NCI-H510A treated with DMSO at 0.1 percent for 48 hours (cell line): ENCODE measurements at places on chromosomes 2 and 18.

DNA sequence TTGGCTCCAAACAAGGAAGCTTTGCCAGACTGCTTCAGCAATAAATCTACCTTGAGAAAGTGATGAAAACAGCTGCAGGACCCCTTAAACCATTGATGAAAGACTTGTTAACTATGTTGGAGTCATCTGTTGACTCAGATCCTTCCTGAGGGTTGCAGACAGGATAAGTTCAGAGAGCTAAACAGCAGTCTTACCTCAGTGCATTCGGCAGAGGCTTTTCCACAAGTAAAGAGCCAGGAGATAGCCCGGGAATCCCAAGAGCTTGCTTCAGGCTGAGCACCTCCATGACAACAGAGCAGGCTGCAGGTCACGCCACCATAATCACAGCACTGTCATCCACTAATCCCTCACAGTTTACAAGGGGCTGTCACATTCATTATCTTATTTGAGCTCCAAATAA lies 23.7 kb downstream of the KIAA2012 start:
- no peak for DNase-seq

- DNase-seq: no peak
These were observed 253.0 kb upstream of the FANCL start for GRCh38 chr2:58494071-58494501.

DNA sequence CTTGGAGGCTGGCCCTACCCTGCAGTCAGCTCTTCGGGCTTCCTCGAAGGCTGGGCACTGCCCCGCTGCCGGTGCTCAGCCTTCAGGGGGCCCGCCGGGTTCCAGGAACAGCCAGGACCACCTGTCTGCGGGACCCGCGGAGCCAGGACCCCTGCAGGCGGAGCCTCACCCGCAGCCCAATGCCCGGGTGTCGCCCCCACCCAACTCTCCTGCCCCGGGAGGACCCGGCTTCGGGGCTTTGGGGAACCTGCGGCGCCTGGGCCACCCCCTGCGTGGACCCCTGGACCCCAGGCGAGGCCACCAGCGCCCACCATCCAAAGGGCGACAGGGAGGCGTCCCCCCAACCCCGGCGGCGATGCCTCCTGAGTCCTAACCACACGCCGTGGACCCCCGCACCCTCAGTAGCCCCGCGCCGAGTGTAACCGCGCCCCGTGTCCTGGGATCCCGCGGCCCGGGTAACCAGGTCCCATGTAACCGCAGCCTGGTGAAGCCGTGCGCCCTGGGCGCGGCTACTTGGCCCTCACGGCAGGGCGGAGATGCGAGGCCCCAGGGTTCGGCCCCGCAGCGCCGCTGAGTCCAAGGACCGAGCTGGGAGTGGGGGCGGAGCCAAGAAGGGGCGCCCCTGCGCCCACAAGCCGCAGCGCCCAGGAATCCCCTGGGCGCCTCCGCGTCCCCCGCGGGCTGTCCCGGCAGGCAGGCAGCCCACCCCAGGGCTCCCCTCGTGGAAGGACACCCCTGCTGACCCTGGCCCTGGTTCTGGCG lies 11.0 kb upstream of the UBE2F start:
- DNase-seq: no peak

DNA sequence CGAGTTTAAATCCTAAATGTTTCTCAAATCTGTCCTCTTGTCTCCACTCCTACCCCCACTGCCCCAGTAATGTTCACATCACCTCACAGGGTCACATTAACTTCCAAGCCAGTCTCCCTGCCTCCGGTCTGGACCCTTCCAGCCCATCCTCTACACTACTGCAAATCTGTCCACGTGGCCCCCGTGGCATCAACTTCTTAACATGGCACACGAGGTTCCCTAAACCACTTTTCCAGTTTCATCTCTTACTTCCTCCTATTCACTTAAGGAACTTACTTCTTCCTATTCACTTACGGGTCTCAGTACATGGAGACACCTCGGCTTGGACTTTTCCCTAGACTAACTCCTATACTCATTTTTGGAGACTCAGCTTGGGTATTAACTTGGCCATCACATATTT lies 27.0 kb downstream of the MRPL33 start:
- DNase-seq: no peak

DNA sequence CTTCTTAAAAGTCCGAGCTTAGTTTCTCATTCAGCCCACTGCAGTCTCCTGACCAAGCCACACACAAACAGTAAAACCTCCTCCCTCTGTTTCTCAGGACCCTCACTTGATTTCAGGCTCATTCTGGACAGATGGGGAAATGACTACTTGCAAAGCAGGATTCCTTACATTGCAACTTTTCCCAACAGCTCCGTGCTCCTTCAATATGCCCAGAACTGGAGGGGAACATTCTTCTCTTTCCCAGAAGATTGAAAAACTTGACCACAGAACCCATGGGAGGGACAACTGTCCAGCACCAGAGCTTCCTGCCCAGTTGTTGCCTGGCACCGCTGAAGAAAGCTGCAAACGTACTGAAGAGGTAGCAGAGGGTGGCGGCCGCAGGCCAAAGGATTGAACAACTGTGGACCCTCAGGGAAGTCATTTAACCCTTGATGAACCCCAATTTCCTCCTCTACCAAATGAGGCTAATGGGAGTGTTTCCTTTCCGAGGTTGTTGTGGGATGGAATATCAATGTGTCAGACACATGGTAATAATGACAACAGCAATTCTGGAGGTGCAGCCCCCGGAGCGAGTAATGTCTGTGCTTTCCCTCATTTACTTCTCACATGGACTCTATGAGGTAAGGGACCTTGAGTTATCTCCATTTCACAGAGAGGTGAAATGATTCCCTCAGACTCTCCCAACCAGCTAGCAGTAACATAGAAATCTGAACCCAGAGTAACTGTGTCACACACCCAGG lies 25.0 kb downstream of the BCL11A start:
- no peak for DNase-seq

DNA sequence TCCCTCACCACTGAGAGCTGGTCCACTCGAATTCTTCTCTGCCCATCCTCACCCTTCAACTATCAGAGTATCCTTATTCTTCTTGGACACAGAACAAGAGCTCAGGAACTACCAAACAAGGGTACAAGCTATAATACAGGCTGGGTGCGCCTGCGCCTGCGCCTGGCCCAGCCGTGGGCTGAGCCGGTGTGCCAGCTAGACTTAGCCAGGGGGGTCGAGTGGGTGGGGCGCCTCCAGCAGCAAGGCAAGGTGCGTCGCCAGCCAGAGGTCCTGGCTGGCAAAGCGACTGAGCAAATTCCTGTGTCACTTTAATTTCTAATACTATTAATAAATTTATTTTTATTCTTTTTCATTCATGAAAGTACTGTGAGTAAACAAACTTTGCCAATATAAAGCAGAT lies 1072.6 kb upstream of the PIK3C3 start:
- DNase-seq: no peak

GRCh38 chr2:171592036-171592555 lies 69.8 kb downstream of the CYBRD1 start:
- no peak for DNase-seq

DNA sequence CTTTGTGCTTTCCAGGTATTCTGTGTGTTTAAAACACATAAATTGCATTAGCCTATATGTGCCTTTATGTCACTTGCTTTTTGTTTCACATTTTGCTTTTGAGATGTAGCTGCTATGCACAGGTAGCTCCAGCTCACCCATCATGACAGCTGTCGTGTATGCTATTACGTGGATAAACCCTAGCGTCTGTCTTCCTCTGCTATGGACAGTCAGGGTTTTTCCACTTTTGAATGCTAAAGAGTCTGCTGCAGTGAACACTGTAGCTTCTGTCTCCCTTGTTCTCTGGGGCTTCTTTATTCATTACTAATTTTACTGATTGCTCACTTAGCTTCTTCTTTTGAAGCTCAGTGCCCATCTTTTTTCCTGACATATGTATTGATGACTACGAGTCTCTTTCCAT lies 24.7 kb upstream of the MBP start:
- no peak for DNase-seq

DNA sequence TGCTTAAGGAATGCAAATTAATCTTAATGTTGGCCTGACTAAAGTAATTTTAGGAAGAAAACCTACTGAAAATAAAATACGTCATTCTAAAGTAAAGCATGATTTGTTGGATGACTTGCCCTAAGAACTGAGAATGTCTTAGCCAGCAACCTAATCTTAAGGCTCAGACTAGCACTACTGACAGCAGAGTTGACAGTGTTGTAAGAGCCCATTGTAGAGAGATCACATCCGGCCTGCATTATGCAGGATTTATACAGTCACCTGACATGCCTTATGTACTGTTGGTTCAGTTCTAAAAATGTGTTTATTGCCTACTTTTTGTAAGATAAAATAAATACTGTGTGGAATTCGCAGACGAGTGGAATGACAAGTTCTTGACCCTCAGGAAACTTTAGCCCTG lies 82.3 kb downstream of the TMEM185B start:
- DNase-seq: no peak

- no peak for DNase-seq
These were observed 246.1 kb downstream of the RAD51AP2 start for GRCh38 chr2:17272170-17272569.

GRCh38 chr2:191434072-191434471 lies 188.9 kb downstream of the MYO1B start:
- no peak for DNase-seq
